GM12865 (cell line): ENCODE measurements at places on chromosomes 2 and 18.

GRCh38 chr2:168165397-168165796 is 82.0 kb downstream of the STK39 start:
- DNase-seq, result no peak

GRCh38 chr18:49094136-49094535 is 143.4 kb upstream of the SMAD7 start:
- no peak for DNase-seq

DNA sequence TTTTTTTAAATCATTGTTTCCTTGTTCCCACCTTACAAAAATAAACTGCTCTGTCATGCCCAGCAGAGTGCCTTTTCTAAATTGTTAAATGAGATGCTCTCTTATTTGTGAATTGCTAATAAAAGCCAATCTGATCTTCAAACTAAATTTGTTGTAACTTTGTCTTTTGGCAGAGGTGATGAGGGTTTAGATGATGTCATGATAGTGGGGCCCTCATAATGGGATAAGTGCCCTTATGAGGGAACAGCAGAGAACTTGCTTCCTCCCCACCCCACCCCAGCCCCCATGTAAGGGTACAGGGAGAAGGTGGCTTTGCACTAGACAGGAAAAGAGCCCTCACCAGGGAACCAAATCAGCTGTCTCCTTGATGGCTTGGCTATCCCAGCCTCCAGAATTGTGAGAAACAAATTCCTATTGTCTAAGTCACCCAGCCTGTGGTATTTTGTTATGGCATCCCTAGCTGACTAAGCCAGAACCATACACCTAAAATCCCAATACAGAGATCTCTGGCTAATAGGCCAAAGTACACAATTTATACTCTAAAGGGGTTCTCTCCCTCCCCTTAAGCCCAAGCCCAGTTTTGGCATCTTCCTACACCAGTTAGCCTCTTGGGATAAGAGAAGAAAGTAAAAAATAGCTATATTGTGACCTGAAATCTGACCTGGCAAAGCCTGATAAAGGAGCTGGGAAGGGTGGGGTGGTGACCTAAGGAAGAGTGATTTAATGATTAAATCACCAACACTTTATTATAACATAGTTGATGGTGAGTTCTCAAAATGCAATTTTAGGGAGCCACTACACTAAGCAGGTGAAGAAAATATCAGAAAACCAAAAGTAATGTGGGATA is 40.3 kb upstream of the HNRNPA3 start:
- DNase-seq, result no peak

DNA sequence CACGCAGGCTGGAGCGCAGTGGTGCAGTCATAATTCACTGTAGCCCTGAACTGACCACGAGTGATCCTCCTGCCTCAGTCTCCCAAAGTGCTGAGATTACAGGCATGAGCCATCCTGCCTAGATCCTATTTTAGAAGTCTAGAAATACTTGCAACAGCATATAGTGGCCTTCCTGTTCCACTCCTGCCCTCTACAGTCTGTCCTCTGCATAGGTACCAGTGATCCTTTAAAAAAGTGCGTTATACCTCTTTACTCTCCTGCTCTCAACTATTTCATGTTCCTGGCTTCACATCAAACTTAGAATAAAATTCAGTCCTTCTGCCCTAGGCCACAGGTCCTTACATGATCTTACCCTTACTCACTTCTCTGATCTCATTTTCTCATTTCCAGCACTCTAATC is 6.0 kb downstream of the COMMD1 start:
- no peak for DNase-seq

- DNase-seq, result no peak
These were observed 605.6 kb upstream of the SLC39A10 start for GRCh38 chr2:195051401-195051800.

DNA sequence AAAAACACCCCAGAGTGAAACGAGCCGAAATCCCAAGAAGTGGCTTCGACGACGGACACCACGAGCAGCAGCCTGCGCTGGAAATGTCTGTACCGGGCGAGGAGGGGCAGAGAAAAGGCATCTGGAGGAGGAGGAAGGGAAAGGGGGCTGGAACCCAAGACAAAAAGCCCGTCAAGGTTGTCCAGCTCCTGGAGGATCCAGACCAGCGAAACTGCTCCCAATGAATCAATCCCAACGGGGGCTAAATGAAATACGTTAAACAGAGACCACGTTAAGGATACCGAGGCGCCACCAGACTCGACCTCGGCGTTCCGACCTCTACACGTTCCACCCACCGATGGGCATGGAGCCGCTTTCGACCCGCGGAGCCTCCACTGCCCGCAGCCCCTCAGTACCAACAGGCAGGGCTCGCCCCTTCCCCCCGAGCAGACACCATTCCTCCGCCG is 400 bp downstream of the CCDC88A start:
- DNase-seq, result no peak
